ENCODE measurements at places on chromosomes 12 and 14.

DNA sequence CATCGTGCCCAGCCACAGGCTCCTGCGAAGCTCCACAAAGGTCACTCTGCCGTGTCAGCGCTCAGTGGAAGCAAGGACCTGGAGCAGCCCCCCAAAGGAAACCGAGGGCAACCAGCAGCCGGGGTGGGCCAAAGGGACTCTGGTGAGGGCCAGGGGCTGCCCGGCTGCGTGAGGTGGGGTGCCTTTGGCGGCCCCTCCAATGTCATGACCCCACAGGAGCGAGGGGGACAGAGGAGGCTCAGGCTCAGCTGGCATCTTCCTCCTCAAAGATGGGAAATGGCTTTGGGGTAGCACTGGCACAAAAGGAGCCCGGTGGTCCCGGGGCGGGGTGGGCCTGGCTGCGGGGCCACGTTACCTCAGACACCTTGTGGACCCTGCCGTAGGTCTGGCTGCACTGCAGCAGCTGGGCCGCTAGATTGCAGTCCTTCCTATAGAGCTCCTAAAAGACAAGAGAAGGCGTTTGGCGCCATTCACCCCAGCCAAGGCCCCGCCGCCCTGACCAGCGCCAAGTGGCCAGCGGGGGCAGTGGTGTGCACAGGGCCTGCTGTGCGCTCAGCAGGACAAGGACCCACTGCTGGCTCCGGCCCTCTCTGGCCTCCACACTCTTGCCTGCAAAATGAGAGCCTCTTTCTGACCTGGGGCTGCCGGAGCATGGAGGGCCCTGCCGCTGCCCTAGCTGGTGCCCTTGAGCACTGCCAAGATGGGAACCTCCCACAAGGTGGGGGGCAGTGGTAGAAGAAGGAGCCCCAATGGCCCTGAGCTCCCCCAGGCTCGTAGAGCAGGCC is 46.9 kb downstream of the BEGAIN start:
- peak; percentile 53 for DNase-seq

DNA sequence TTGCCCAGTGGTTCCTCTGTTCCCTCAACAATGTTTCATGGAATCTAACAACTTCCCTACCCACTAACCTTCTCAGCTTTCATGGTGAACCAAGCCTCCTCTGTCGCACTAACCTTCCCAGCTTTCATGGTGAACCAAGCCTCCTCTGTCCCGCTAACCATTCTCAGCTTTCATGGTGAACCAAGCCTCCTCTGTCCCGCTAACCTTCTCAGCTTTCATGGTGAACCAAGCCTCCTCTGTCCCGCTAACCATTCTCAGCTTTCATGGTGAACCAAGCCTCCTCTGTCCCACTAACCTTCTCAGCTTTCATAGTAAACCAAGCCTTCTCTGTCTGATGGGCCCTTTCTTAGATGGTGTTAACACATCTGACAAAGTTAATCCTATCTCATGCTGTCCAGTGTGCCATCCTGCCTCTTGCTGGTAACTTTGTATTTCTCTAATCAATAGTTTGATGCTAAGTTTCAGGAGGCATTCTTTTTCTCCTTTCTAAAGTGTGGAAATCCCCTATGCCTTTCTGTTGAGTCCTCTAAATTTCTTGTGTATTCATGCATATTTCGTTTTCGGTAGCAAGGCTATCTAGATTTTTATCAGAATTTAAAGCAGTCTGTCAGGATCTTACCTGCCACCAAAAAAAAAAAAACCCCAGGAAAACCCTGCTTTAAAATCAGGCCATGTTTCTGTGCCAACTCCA is 26.8 kb upstream of the KCNK13 start:
- no peak for DNase-seq

DNA sequence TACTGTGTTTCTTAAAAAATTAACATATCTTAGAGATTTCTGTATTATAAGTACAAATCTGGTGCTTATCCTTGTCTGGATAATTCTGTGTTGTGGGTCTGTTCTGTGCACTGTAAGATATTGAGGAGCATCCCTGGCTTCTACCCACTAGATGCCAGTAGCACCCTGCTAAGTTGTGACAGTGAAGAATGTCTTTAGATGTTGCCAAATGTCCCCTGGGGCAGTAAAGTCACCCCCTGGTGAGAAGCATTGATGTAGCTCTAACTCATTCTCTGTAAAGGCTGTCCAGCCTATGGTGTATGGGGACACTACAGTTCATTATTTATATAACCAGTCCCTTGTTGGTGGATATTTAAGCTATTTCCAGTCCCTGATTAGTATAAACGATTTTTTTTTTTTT is 31.4 kb downstream of the MAP1LC3B2 start:
- no peak for DNase-seq

GRCh38 chr12:29945904-29946303 is 162.2 kb upstream of the TMTC1 start:
- no peak for DNase-seq

GRCh38 chr14:69152902-69153151 is at the start of gene DCAF5:
DCAF5 (minus strand) TSS chr14:69153119; CDS start chr14:69152978, 141 bp downstream.
- DNase-seq: peak; percentile 99

- no peak for DNase-seq
Measured at GRCh38 chr12:107660861-107661415, 24.7 kb upstream of the PWP1 start.

GRCh38 chr12:69254046-69254445 is 14.7 kb downstream of the CPSF6 start:
- DNase-seq: no peak

GRCh38 chr12:112005419-112006395 is 7.3 kb downstream of the TMEM116 start:
- no peak for DNase-seq

- no peak for DNase-seq
Measured at GRCh38 chr14:58812050-58812910, 174.5 kb downstream of the DACT1 start.

GRCh38 chr12:48995086-48995879 is 3.9 kb downstream of the DDN start:
- peak; percentile 90 for DNase-seq

DNA sequence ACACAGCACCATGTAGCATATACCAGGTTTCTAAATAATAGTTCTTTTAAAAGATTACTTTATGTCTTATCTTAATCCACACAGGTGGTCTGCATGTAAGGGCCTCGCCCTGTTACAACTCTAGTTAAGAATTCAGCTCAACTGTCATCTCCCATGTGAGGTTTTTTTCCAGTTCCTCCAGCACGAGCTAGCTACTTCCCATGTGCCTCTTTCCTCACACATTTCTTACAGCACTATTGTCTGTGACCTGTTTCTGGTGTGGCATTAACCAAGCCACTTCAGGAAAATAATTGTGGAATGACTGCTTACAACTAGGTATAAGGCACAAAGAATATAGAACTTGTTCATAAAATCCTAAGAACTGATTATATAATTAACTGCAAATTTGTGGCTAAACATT is 65.5 kb downstream of the SH2B3 start:
- DNase-seq: no peak

DNA sequence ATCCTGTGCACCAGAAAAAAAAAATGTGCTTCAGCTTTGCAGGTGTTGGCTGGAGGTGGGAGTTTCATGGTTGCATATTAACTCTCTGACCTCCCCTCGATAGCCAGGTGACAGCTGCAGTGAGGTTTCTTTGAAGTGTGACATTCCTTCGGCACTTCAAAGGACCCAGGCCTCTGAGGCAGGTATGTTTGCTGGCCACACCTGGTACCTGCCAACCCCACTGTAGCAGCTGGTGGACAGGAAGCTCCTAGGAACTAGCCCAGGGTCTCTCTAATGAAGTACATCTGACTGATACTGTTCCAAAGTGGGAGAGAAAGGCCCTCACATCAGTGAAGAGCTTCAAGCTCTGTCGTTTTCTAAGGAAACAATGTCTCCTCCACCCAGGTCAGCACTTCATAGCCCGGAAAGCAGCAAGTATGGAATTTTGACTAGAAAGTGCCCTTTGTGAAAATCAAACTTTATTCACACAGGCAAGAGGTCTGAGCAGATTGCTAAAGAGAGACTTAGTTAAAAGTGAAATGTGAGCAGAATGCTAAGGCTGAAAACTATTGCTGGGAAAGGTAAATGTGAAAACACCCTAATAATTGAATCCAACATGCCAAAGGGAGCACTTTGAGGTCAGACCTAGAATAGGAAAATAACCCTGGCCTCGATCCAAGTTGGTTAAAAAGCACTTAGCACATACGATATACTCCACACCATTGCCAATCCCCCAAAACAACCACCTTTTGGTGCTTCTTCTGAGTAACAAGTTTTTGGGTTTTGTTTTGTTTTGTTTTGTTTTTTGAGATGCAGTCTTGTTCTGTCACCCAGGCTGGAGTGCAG is 71.3 kb downstream of the PHLDA1 start:
- no peak for DNase-seq

DNA sequence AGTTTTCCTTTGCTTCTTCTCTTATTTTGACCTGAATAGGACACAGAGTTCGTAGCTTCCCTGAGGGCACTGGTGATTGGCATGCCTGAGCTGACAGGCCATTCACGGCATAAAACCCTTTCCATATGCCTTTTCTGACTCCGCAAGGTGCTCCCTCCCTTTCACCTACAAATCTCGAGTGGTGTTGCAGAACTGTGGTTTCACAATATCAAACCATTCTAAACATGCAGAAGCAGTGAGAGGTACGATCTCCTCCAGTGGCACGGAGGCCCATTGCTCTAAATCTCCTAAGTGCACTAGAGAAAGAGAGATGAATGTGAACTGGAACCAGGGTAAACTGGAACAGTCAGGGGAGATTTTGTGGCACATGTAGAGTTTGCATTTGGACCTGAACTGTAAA is 23.9 kb downstream of the CLSTN3 start:
- DNase-seq: no peak

DNA sequence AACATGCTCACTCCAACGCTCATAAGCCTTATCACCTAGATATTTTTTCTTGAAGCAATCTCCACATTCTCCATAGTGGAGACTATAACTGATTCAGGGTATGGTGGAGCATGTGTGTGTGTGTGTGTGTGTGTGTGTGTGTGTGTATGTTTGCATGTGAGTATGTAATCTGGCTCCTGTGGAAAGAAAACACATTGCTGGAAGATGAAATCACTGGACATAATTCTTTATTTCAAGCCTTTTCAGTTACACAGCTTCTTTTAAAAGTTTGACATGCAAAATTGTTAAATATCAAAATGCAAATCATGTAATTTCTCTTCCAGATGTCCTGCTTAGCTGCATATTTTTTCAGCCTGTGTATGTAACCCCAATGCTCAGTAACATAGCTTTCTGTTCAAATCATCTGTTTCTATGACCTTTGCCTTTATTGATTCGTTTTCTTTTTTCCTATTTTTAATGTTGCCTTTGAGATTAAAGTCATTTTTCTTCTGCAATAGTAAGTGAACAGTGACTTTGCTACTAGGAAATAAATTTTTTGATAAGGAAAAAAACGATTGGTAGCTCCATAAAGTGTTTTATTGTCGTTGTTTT is 80.5 kb upstream of the BTG1 start:
- no peak for DNase-seq

- no peak for DNase-seq
Measured at GRCh38 chr14:96303981-96304380, 48.0 kb downstream of the BDKRB1 start.

DNA sequence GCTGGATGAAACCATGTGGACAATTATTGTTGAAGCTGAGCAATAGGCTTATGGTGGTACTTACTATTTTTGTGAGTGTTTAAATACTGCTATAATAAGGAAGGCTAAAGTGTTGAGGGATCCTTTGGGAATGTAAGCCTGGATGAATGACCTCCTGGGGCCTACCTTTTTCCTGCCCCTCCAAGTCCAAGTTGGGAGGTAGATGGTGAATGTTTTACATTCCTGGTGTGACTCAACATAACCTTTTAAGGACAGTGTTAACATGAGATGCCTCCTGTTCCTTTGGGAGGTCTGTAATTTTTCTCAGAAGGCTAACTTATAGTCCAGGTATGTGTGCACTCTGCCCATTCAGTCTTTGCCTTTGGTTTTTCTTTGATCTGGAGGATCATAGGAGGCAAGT is 315.9 kb downstream of the NRXN3 start:
- no peak for DNase-seq

DNA sequence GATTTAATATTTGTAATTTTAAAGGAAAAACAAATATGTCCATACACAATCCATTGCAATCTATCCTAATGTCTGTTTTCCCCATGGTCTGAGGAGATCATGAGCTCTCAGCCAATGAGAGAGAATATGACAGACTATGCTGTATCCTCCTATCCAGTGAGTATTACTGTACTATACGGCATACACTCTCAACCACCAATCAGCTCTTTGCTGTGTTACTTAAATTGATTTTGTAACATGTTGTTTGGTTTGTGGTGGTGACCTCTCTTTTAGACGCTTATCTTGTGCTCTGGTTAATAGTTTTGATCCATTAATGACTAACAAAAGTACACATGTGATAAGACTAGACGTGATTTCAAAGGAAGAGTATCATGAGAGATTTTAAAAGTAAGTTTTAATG is 231.5 kb upstream of the FOXN3 start:
- no peak for DNase-seq

GRCh38 chr14:79197516-79197915 is 1013.8 kb downstream of the DIO2 start:
- no peak for DNase-seq

GRCh38 chr12:104855599-104855998 is 102.5 kb downstream of the SLC41A2 start:
- no peak for DNase-seq

DNA sequence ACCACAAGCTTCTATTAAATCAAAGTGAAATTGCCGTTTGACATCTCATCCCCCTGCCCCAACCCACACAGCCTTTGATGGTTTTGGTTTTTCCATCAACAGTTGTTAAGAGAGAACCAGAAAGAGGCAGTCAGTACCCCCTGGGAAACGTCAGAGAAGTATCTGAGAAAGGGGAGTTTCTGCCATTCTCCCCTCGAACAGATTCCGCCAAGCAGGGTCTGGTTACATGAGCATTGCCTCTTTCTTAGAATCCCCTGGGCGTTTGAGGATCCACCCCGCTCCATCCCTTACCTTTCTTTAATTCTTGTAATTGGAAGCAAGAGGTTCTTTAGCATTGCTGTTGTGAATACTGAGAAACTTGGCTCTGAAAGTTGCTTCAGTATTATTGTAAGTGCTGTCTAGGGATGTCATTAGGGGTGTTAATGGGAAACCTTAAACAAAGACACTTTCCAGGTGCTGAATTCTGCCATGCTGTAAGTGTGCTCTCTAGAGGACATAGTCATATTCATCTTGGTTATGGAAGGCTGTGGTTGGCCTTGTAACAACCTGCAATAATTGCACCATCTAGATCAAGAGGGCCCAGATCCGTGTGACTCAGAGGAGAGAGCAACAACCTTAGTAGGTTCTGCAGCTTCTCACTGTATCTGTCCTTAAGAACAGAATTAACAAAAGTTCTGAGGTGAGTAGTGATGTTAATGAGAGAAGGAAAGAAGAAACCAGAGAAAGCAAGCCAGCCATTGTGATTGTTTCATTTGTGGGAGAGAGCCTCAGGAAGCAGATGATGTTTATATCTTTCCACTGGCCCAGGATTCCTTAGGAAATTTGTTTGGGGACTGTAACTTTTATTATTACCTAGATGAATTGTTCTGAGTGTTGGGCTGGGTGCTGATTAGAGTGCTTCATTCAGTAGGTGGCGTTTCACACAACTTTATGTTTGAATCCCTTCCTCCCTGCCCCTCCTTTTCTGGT is 9.0 kb downstream of the TMBIM6 start:
- DNase-seq: no peak

GRCh38 chr12:38516418-38516817 is 199.8 kb downstream of the ALG10B start:
- no peak for DNase-seq

GRCh38 chr14:89283327-89284060 is 133.5 kb downstream of the FOXN3 start:
- DNase-seq: no peak

GRCh38 chr12:47393403-47393790 is 312.4 kb downstream of the RPAP3 start:
- DNase-seq: no peak

- DNase-seq: no peak
Measured at GRCh38 chr12:91224401-91224800, 41.8 kb upstream of the DCN start.
